NCI-H524 treated with DMSO at 0.1 percent for 48 hours (cell line): ENCODE measurements at places on chromosomes 12 and 14.

- DNase-seq, result no peak
These were observed 1.2 kb upstream of the GOLGA5 start for GRCh38 chr14:92792885-92793284.

DNA sequence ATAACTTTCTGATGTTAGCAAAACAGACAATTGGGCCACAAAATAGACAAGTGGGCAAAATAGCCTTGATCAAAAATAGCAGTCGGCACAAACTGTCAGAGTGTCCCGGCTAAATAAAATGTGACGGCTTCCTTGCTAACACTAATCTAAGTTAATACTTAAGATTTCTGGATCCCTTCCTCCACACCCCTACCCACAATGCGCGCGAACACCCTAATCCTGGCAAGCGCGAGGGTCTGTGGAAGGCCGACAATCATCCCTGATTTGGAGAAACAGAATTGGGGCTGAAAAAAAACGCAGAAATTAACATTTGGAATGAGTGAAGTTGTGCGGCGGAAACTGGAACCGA, 489 bp downstream of the CEP290 start:
- no peak for DNase-seq

- DNase-seq, result no peak
These were observed 267.3 kb upstream of the SRRM4 start for GRCh38 chr12:118714051-118714460.

GRCh38 chr12:115160271-115161128, 476.5 kb upstream of the TBX3 start:
- no peak for DNase-seq

GRCh38 chr14:88044776-88045446, 40.0 kb downstream of the GPR65 start:
- DNase-seq, result no peak

- DNase-seq, result no peak
These were observed 2.1 kb downstream of the CHST11 start for GRCh38 chr12:104458694-104459367.

- DNase-seq, result no peak
These were observed 31.8 kb upstream of the RCOR1 start for GRCh38 chr14:102560458-102561261.

- no peak for DNase-seq
These were observed 264.4 kb downstream of the FOXG1 start for GRCh38 chr14:29030970-29031369.

DNA sequence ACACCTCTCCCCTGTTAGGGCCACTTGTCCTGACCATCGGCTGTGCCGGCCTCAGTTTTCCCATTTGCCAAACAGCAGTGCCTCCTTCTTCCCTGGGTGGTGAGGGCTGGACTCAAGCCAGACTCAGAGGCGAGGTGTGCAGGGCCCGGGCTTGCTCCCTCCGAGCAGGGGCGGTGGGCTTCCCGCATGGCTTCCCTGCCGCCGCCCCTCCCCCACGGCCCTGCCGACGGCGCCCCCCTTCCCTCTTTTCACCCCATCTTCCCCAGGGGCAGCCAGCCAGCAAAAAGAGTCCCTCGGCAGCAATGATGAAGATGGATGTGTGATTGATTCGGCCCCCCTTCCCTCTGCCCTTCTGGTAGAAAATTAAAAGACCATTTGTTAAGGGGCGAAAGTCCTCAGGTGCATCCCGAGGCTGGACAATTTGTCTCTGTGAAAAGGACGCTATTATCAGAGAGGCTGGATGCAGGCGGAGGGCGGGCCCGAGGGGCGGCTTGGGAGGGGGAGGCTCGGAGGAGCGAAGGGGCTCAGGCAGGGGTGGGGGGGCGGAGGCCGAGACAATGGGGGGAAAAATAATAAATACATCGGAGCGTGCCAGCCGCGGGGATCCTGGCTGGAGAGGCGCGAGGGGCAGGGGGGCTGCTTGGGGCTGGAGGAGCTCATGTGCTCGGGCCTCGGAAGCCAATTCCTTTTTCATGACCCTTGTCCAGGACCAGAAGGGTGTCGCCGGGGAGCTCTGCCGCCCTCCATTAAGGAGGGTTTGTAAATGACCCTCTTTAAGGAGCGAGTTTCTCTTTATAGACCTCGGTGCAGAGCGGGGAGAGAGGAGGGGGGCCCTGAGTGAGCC, 48.0 kb upstream of the LHX5 start:
- no peak for DNase-seq

DNA sequence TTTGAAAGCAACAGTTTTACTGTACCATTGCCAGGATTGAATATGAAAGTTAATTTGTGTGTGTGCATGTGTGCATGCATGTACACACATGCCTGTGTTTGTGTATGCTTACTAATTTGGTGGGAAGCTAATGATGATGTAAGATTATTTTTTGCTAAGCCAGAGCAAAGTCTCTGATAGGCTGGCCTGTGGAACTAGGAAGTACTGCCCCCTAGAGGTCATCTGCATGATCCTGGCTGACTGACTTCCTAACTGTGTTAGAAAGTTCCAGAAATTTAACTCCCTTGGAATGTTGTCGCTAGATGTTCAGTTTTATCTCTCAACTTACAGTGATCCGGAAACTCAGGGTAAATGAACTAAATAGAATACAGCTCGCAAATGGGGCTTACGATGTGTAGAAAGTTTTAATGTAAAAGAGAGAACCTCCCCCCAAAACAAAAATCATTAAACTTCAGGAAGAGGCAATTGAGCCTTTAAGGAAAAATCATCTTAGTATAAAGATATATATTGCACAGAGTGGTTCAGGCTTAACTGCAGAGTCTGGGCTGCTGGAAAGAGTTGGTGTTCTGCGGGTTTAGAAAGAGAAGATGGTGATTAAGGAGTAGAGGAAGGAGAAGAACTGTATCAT, 34.3 kb upstream of the SLC38A1 start:
- DNase-seq, result no peak

- DNase-seq, result no peak
These were observed 179.3 kb upstream of the RMST start for GRCh38 chr12:97283297-97283696.

DNA sequence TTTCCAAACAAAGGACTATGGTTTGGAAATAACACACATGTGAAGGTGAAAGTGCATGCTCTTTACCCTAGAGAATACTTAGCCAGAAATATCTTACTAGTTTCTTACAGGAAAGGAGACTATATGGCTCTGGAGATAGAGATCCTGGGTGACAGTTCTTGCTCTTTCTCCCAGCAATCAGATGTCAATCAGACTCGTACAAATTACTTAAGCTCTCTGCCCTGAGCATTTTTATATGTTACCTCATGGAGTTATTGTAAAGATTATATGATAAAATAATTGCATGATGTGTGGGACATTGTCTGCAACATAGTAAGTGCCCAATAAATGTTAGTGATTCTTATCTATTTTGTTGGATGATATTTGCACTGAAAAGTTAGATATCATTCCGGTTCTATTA, 76.8 kb downstream of the FAR2 start:
- DNase-seq, result no peak

GRCh38 chr12:116194935-116195431, 82.5 kb downstream of the MED13L start:
- DNase-seq, result no peak

DNA sequence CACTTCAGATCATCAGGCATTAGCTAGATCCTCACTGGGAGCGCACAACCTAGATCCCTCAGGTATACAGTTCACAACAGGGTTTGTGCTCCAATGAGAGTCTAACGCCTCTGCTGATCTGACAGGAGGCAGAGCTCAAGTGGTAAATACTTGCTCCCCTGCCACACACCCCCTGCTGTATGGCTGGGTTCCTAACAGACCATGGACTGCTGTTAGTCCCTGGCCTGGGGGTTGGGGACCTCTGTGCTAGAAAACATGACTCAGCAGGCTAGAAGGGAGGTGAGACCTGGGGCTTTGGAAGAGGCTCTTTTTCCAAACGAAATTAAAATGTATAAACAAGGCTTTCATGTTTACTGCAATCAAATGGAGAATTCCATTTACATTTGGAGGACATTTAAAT, 691.1 kb downstream of the FLRT2 start:
- DNase-seq, result no peak

GRCh38 chr14:18660585-18660922, 59.6 kb downstream of the OR11H12 start:
- no peak for DNase-seq

DNA sequence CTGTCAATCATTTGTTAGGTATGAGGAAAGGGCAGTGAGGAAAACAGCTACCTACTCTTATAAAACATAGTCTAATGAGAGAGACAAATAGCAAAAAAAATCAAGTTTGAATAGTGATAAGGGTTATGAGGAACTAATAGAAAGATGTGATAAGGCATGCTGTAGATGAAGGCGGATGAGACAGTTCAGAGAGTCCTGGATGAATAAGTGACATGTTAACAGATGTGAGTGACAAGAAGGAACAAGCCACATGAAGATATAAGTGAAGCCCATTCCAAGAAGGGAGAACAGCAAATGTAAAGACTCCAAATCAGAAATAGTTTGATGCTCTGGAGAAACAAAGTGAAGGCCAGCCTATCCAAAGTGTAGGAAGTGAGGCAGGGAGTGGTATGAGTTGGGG, 154.1 kb upstream of the SYT10 start:
- no peak for DNase-seq
